ENCODE measurements at places on chromosomes 1 and 21.

DNA sequence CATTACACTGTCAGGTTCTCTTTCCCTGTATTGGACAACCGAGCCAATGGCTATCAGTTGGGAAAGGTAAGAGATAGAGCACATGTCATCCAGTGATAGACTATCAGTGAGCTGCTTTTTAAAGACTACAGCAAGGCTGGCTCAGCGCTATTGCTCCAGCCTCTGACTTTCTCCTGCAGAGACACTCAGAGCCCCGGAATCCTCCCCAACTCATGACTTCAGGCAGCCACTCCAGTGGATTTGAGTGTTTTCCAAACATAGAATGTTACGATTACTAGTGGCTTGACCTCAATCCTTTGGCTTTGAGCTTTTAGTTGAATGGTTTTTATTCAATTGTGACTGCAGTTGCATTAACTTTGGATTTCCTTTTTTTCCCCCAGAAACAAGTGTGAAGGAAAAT is 331.9 kb downstream of the DISC1 start:
- DNase-seq = no peak

GRCh38 chr1:99975529-99975928 is 5.7 kb downstream of the SLC35A3 start:
- DNase-seq = no peak

- no peak for DNase-seq
These were observed 6.2 kb downstream of the DUSP23 start for GRCh38 chr1:159786966-159787365.

- no peak for DNase-seq
These were observed 411.1 kb downstream of the SETD4 start for GRCh38 chr21:35649186-35649585.

- no peak for DNase-seq
These were observed 64.9 kb downstream of the RGS13 start for GRCh38 chr1:192700834-192701271.

DNA sequence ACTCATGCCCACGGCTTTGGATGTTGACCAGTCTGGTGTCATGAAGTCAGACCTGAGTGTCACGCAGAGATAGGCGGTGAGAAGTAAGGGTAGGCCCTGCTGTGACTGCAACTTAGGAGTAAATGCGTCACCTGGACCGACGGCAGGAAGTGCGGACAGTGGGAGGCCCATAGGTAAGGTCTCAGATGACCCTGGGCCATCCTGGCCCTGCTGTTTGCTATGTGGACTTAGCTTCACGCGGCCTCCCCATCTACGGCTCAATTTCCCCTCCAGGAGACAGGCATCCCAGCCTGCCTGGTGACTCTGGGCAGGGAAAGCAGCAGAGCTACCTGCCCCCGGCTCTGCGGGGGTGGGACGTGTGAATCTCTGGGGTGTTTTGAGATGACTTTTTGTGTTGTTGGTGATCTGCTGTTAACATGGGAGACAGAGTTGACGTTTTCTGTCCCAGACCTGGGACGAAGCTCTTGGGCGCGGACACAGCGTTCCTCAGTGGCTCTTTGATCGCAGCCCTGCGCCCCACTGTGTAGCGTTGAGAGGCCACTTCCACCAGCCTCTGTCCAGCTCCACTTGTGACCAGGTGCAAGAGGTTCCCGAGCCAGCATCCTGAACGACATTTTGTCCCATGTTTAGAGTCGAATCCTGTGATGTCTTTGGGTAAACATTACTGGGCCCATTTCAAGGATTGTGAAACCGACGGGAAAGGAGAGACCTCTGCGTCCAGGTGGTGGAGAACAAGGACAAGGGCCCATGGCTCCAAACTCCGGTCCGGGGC is 39.9 kb downstream of the CRYAA start:
- DNase-seq = no peak

- DNase-seq = no peak
These were observed 9.1 kb downstream of the LAMC2 start for GRCh38 chr1:183195142-183195574.

DNA sequence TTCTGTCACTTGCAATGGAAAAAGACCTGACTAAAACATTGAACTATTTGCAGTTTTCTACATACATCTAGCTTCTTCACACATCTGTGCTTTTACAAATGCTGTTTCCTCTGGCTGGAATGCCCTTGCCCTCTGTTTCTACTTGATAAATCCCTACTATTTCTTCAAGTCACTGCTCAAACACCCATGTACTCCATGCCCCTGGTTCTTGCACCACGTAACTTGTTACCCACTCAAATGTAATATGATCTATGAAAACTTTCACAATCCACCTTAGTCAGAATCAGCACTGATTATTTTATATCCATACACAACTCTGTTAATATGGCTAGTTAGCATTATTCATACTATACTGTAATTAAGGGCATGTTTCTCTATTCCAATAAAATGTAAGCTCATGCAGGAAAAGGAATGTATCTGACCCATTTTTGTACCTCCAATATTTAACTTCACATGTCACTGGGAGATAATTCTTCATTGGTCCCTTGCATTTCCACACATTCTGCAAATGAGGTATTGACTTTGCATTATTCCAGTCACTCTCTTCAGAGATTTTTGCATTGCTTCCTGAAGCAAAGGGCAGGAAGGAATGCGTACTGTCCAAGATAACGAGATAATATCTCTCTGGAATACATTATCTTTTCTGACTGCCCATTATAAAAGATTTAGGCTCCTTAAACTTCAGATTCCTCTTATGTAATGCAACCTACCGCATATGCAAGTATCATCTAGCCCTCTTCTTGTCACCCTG is 158.3 kb downstream of the COL24A1 start:
- no peak for DNase-seq

DNA sequence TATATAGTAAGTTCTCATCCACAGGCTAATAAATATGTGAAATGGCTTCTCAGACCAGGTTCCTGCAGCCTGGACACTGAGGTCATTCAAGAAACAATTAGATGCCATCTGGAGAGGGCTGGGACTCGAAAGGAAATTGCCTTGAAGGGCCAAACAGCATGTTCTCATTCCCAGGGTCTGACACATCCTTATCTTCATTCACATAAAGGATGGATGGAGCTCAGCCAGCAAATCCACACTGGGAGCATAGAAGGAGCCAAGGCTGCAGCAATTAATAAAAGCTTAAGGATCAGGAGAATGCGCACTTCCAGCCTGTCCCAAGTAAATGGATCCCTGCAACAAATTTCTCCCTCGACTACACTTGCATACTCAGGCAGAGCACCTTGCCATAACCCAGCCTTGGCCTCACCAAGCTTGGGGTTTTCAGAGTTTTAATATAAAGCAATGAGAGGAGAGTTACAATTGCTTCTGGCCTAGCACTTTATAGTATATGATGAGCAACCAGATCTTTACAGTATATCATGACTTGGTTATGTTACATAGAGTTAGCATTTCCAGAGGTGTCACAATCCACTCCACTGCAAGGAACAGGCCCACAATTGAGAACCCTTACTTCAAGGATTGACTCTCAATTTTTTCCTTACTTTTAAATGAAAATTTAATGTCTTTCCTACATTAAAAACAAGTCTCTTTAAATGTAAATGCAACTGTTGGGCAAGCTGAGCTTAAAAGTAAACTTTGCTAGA is 55.9 kb downstream of the BCAR3 start:
- DNase-seq = no peak

GRCh38 chr1:46760558-46761166 is 38.2 kb upstream of the CYP4B1 start:
- no peak for DNase-seq

GRCh38 chr1:223819730-223820514 is 25.8 kb downstream of the TP53BP2 start:
- DNase-seq = no peak

GRCh38 chr1:75723989-75724471 is 479 bp upstream of the ACADM start:
- DNase-seq = no peak

GRCh38 chr1:64940025-64940424 is 26.3 kb downstream of the JAK1 start:
- DNase-seq = no peak

DNA sequence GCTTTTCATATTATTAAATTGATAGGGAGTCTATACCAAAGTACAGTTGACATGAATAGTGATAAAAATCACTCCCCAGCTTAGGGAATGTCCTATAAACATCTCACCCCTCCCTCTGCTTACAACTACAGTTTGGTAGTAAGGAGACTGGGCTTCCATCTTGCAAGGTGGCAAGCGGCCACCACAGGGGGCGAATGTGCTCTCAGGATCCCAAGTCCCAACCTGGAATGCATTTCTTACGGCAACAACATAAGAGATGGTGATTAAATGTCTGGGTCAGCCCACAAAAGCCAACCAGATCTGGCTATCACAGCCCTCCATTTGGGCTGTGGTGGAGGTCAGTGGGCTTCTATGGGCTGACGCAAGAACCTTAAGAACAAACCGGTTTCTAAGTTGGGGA is 68.0 kb downstream of the SMYD2 start:
- DNase-seq = no peak

- no peak for DNase-seq
These were observed 363.5 kb upstream of the PTBP2 start for GRCh38 chr1:96358057-96358456.

DNA sequence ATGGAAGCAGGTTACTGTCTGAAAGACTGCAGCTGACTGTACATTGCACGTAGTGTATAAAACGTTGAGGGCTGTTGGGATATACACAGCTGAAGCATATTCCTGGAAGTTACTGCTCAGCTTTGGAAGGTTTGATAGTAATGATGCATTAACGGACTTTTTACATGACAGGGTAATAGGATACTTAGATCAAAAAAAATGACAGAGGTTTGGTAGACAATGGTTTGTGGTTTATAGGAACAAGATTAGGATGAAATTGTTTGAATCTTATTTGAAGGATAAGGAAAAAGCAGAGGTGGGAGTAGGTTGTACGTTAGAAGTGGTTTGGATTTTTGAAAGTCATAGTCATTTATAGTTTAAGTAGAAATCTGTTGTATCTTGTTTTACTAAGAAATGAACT is 33.0 kb downstream of the ADGRL2 start:
- DNase-seq = no peak

DNA sequence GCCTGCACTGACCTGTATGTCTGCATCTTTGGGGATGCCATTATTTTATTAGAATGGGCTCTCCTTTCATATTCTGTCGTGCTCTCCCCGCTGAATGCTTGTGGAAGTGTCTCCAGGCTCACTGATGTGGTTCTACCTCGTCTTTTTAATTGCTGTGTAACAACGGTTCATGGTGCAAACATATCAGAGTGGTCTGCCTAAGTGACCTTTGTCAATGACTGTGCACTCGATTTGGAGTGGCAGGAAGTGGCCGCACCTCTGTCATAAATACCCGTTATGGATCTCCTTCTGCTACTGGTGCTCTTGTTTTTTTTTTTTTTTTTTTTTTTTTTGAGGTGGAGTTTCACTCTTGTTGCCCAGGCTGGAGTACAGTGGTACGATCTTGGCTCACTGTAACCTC is 38.3 kb downstream of the SPSB1 start:
- no peak for DNase-seq

DNA sequence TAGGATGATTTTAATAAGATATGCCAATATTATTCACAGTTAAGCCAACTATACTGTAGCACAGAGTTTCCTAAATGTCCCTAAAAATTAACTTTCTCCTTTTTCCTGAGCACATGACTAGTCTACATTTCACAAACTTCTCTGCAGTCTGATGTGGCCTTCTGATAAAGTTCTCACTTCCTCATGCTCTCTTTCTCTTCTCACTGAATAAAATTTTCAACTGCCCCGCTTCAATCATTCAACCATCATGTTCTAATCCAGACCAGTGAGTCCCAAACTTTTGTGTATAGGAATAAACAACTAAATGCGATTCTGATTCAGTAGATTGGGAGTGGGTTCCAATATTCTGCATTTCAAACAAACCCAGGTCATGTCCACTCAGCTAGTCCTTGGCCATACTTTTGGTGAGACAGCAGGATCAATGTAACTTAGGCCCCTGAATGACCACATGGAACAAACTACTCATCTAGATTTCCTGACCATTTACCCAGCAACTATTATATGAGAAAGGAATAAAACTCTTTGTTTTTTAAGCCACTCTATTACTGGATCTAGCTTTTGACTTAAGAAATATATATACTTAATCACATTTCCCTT is 20.1 kb downstream of the TUT4 start:
- DNase-seq = no peak

GRCh38 chr21:16538936-16539440 is 809.2 kb downstream of the USP25 start:
- no peak for DNase-seq

Measured in activated effector memory CD4-positive, alpha-beta T cell treated with Interleukin-2 at 50 U/mL for 16 hours (primary cell).